Esophagus (tissue), 2 donors: ENCODE measurements at places on chromosomes 2 and 18. TPM values are rescaled to one million over a fixed set of nuclear protein-coding genes. Genes with fewer than 3 reads are reported as not detected.

BOLL gene
- polyA plus RNA-seq: not detected

MROH2A gene
- 0.22 TPM for polyA plus RNA-seq

REG1B gene
- polyA plus RNA-seq: 0.34 TPM

POTEJ gene
- not detected for polyA plus RNA-seq

PSMD14 gene
- 45.6 TPM for polyA plus RNA-seq

DLX2 gene
- polyA plus RNA-seq: not detected

ARMC9 gene
- polyA plus RNA-seq: 2.9 TPM

ANKRD23 gene
- polyA plus RNA-seq: 1.2 TPM

COL5A2 gene
- 6.7 TPM for polyA plus RNA-seq

SCYGR3 gene
- not detected for polyA plus RNA-seq

GPR45 gene
- polyA plus RNA-seq: not detected

REG1A gene
- polyA plus RNA-seq: 1.00 TPM

GALNT5 gene
- 3.1 TPM for polyA plus RNA-seq

PMAIP1 gene
- 7.4 TPM for polyA plus RNA-seq

B3GNT2 gene
- polyA plus RNA-seq: 13.5 TPM

ACMSD gene
- polyA plus RNA-seq: not detected

UCN gene
- 1.1 TPM for polyA plus RNA-seq

RGPD6 gene
- polyA plus RNA-seq: 4.6 TPM

CWC22 gene
- 7.5 TPM for polyA plus RNA-seq

SIX2 gene
- polyA plus RNA-seq: 0.04 TPM

TM4SF20 gene
- polyA plus RNA-seq: not detected

HOXD4 gene
- 0.61 TPM for polyA plus RNA-seq

SNED1 gene
- 3.3 TPM for polyA plus RNA-seq

ERICH2 gene
- polyA plus RNA-seq: 0.32 TPM

MEP1B gene
- not detected for polyA plus RNA-seq

ZNF407 gene
- polyA plus RNA-seq: 2.6 TPM

MAP3K20 gene
- polyA plus RNA-seq: 13.3 TPM
